Small intestine (tissue), 16 donors: ENCODE measurements at places on chromosomes 5 and 9. TPM values are rescaled to one million over a fixed set of nuclear protein-coding genes. Genes with fewer than 3 reads are reported as not detected.

GRCh38 chr5:7772141-7772540 lies 78.8 kb downstream of the CFAP90 start:
- no peak for DNase-seq

GRCh38 chr5:126659805-126660482 lies 59.2 kb downstream of the PHAX start:
- no peak for DNase-seq

- no peak for DNase-seq
Measured at GRCh38 chr9:129567329-129567728, 53.6 kb downstream of the C9orf50 start.

RGS7BP gene
- not detected for polyA plus RNA-seq

CHSY3 gene
- polyA plus RNA-seq, result 2.0 TPM
